Thyroid gland (tissue), 4 donors: ENCODE measurements at places on chromosomes 1 and 21. TPM values are rescaled to one million over a fixed set of nuclear protein-coding genes. Genes with fewer than 3 reads are reported as not detected.

GRCh38 chr1:161933592-161934588 lies 89.8 kb downstream of the OLFML2B start:
- H3K36me3 ChIP-seq = peaks cover 3% of the 10 kb centered on the region
- H3K4me3 ChIP-seq = no peak overlapping the region
- DNase-seq = no peak
- no peak overlapping the region for H3K27ac ChIP-seq
- H3K4me1 ChIP-seq = no peaks in the 10 kb centered on the region

SLFNL1 gene
- 0.81 TPM for total RNA-seq

GRCh38 chr1:111285879-111286278 lies 4.8 kb upstream of the CHIA start:
- no peak overlapping the region for H3K4me3 ChIP-seq
- DNase-seq = no peak

DNA sequence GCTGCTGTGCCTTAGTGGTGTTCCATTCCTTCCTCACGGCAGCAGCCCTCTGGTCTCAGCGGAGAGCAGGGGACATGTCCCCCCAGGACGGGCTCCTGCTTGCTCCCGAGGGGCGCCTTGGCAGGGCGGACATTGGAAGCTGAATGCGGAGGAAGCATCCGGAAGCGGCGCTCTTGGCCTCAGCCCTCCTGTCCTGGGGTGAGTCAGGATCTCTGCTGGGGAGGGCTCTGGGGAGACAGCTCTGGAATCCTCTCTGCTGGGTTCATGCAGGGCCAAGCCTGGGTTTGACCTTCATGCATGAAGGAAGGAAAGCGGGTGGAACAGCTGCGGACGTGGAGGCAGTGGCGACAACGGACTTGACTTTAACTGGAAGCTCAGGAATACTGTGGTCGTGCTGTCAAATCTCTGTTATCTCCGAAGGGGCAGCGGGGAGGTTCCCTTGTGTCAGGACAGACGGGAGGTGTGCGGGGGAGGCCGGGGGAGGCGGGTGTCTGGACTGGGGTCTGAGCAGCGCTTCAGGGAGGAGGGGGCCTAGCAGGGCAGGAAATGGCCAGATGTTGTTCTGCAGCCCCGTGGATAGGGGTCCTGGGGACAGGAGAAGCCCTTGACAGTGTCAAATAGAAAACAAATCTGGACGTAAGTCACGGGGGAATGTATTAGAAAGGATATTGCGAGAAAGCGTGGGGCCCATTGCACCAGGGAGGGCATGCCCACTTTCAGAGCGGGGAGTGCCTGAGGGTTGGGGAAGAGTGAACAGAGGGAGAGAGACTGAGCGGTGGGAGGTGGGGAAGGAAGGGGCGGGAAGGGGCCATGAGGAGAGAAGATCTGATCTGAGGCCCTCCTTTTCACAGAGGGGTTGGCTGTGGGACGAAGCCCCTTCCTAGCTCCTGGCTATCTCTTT lies 26.6 kb downstream of the CRYAA start:
- H3K27ac ChIP-seq = no peak overlapping the region
- no peaks in the 10 kb centered on the region for H3K36me3 ChIP-seq
- DNase-seq = no peak

CITED4 gene
- 19.2 TPM for total RNA-seq
